ENCODE measurements at places on chromosomes 3 and 15.

DNA sequence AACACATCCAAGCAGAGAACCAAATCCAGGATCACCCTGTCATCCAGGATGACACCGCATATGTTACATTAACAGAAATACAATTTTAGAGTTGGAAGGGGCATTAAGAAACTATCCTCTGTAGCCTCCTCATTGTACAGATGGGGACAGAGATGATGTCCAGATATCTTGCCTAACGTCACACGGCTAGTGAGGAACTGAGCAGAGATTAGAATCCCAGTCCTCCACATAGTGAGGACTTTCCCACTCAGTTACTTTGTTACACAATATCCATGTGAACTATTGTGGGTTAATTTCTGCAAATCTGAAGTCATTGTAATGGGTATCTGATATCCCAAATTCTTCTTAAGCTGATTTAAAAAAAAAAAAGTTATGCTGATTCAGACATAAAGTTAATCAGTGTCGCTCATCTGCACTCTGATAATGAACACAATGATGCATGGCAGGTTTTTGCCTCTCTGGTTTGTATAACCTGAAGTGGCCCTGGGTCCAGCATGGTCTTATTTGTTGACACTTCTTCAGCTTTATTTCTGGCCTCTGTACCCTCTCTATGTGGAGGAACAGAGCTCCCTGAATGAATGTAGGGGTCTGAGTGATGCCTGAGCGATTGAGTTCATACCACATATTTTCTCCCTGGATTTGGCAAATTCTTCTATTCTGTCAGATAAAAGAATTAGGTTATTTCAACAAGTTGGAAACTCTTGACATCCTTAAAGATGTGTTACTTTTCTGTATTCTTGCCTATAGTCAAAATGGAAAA is 76.0 kb upstream of the LIMD1 start:
- DNase-seq = no peak

DNA sequence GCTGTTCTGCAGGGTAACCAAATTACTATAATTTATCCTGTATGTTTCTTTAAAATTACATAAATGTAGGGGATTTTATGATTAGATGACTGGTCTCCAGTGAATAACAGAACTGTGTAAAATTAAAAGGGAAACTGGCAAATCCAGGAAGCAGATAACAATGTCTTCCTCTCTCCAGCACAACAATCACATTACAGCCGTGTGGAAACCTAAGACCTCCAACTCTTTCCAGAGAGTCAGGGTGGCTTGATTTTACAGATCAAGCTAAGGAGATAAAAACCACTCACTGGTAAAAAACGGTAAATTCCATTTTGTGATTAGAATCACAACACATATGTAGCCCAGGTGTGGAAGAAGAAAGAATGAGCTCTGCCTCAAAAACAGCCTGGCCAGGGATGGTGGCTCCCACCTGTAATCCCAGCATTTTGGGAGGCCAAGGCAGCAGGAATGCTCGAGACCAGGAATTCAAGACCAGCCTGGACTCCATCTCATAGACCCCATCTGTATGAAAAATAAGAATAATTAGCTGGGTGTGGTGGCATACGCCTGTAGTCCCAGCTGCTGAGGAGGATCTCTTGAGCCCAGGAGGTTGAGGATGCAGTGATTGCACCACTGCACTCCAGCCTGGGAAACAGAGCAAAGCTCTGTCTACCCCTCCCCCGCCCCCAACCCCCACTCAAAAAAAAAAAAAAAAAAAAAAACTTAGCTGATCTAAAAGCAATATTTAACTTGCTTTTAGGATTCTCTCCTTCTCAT is 29.0 kb downstream of the IL17RD start:
- DNase-seq = no peak

DNA sequence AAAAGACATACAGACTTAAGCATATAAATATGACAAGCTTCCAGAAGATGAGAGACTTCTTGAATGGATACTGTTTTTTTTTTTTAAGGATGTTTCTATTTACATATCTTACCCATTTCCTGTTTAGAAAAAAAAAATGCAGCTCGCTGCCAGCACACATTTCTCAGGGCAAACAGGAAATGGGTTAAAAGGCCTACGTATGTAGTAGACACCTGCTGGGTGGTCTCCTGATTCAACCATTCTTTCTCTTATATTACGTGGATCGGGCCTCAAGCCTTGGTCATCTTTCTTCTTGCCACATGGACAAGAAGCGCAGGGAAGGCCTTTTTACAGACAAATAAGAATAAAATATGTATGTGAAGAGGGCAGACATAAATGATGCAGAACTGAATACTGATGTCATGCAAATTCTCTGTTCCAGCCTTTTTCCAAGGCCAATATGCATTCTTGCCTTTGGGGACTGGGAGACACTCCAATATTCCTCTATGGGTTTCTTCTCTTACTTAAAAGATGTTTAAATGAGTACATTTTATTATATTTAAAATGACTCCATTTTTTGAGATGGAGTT is 35.0 kb upstream of the TJP1 start:
- DNase-seq = no peak

DNA sequence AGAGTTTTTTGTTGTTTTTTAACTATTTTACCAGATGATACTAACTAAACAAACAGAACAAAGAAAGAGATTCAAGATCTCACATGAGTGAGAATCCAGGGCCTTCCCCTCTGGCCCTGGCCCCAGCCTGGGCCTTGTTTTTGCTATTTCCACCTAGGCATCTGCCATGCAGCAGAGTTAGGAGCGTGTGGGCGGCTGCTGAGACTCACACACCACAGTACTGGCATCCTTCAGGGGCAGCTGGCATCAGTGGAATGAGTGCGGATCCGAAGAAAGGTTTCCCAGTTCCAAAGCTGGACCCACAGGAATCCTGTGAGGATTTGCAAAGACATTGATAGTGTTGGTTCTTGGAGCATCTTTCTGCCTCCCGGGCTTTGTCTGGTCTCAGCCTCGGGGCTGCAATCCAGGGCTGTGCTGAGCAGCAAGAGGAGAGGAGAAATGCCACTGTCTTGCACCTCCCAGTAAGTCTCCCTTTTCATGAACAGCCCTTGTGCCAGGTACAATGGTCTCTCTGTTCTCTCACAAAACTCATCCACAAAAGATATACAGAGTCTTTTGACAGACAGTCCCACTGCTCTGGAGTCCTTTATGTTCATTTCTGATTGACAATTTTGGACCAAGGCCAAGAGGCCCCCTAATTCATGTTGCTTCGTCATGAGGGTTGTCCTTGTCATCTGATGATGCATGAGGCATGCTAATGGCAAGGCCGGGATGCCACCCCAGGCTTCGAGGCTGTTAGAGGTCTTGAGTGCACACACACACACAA is 46.6 kb downstream of the APH1B start:
- no peak for DNase-seq

- no peak for DNase-seq
Observed at GRCh38 chr3:104388619-104389018, 978.1 kb upstream of the ALCAM start.

Data from hypothalamus (tissue), 51 donors.